ENCODE measurements at places on chromosomes 7 and 10.

- DNase-seq: no peak
Observed at GRCh38 chr7:79540592-79540991, 87.1 kb upstream of the MAGI2 start.

DNA sequence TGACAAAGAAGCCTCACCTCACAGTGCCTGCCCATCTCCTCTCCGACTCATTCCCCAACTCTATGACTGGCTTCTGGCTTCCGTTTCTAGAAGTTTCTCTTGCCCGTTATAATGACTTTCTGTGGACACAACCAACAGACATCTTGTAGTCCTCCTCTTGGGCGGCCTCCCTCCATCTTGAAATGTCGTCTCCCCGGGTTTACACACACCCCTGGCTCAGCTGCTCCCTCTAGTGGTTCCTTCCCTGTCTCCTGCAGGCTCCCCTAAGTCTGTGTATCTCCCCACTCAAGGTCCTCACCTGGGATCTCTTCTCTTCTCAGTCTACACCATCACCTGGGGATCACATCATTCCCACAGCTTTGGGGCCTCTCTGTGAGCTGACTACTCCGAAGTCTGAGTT lies 123.4 kb upstream of the NEBL start:
- DNase-seq: no peak

- DNase-seq: no peak
Observed at GRCh38 chr10:112915590-112916572, 34.2 kb upstream of the TCF7L2 start.

DNA sequence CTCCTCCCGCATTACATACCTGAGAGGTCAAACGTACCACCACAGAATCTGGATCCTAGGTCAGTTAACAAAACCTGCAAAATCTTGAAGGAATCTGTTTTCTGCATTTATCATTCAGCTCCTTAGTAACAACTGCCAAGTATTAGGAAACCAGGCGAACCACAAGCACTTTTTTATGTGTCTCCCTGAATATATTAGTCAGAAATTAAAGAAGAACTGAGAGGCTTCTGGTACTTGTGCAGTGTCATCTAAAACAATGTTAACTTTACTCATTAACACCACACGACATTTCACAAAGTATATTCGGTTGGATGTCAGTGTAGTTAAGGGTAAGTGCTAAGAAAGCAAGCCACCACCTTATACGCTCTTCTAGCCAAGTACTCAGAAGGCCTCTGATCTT lies 2.5 kb downstream of the CCDC6 start:
- DNase-seq: no peak

GRCh38 chr10:114332301-114333192 lies 71.8 kb downstream of the AFAP1L2 start:
- no peak for DNase-seq

GRCh38 chr7:131655866-131656265 lies 99.4 kb upstream of the PODXL start:
- DNase-seq: no peak

DNA sequence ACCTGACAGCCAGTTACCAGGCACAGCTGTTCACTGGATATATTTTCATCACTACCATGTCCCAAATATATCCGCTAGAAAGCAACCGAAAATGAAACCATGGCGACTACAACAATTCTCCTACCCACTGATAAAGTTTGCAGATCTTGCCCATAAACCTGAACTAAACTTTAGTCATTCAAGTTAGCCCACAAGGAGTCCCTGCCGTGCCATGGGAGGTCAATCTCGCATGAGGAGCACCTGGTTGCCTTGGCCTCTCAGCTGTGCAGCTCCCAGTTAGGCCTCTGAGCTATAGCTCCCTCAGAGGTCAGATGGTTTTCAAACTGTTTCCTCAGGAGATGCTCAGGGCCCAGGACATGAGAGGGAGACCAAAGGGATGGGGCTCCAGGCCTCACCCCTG lies 211.1 kb upstream of the RNF32 start:
- no peak for DNase-seq

DNA sequence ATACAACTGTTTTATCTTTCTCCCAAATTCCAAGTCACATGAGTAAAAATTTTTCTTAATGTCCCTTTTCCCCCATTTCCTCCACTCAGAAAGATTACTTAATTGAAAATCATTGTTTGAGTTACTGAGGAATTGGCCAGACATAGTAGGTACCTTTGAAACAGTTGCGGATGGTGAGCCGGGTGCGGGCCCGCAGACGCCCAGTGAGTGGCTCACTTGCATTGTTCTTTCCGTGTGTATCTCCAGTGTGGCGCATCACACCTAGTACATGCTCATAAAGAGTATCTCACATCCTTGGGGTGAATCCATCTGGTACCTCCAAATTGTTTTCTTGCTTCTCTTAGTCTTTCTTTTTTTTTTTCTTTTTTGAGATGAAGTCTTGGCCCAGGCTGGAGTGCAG lies 14.3 kb downstream of the TRRAP start:
- DNase-seq: no peak

DNA sequence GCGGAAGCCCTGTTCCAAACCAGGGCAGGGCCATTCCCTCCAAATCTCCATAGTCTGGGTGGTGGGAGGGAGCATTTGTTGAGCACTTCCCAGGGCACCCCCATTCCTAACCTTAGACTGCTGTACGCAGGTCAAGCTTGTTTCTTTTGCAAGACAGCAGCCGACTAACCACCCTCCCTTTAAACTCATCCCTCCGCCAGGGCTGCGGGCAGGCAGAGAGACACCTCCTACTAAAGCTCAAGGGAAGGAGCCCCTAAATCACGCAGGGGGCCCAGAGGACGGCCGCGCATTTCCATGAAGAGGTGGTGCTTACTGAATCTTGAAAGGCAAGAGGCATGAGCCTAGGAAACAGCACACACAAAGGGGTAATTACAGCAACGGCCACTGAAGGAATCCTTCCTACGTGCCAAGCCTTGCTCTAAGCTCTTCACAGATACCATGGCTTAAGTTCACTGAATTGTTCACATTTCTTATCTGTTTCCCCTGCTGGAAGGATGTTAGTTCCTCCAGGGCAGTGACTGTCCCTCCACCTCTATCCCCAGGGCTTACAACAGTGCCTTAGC lies 90.0 kb downstream of the PROSER2 start:
- DNase-seq: no peak

DNA sequence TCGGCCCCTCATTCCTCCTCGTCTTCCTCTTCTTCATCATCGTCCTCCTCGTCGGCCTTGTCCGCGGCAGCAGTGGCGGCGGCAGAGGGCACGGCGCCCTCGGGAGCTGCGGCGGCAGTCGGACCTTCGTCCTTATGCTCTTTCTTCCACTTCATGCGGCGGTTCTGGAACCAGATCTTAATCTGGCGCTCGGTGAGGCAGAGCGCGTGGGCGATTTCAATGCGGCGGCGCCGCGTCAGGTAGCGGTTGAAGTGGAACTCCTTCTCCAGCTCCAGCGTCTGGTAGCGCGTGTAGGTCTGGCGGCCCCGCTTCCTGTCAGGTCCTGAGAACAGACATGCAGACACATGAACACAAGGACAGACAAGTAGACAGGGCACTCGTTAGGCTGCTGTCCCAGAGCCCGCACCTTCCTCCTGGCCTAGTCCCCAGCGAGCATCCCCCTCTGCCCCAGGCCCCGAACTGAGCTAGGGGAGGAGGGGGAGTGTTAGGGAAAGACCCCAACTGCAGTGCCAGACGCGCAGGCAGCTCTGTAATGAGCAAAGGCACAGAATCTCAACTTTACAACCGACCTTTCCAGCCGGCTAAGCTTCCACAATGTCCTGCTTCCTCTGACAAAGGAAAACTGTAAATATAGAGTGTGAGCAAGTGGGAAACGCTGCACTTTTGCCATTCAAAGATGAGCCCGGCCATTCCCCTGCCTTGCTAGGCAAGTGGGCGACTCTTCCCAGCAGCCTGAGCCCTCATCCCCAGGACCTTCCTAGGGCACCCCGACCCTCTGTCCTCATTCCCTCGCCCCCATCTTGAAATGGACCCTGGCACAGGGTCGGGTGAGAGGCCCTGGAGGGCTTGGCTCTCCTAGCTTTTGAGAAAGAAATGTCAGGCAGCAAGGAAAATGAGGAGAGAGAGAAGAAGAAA lies 1.3 kb downstream of the HOXA7 start:
- no peak for DNase-seq

DNA sequence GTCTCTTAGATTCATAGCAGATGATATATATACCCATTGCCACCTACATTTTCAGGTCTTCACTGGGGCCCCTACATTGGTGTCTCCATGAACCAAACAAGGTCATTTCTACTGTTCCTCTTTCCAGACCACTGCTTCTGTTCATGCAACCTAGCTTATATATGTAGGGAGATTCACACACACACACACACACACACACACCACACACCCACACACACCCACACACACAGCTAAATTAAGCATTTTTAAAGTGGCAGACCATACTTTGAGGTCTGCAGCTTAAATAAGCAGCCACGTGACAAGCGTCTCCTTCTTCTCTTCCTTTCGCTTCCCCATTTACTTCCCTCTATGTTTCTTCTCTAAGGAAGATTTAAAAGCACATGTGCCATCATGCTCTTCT lies 70.0 kb upstream of the CC2D2B start:
- no peak for DNase-seq

- DNase-seq: no peak
Observed at GRCh38 chr10:87547734-87548311, 43.1 kb downstream of the MINPP1 start.

DNA sequence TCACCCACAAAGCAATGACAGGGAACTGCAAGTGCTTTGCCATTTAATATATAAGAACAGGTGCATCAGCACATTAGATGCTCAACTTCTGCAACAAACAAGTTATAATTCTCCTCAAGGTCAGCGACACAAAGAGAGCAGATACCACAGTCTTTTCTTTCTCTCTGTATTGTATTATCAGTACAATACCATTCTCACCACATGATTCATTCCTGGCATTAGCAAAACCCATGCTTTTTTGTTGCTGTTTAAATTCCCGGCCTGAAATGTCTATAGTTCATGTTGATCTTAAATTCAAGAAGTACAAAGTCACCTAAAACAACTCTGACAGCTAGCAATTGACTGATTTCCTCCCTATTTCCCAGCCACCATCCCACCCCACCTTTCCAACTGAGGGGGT lies 111.8 kb upstream of the FEZF1 start:
- no peak for DNase-seq

- DNase-seq: no peak
Observed at GRCh38 chr7:37344886-37345579, 103.6 kb downstream of the ELMO1 start.

GRCh38 chr7:41536873-41537665 lies 165.8 kb downstream of the INHBA start:
- DNase-seq: no peak

- no peak for DNase-seq
Observed at GRCh38 chr10:79433324-79434222, 11.9 kb downstream of the ZCCHC24 start.

- DNase-seq: no peak
Observed at GRCh38 chr7:142012825-142013511, 17.3 kb downstream of the MGAM start.

DNA sequence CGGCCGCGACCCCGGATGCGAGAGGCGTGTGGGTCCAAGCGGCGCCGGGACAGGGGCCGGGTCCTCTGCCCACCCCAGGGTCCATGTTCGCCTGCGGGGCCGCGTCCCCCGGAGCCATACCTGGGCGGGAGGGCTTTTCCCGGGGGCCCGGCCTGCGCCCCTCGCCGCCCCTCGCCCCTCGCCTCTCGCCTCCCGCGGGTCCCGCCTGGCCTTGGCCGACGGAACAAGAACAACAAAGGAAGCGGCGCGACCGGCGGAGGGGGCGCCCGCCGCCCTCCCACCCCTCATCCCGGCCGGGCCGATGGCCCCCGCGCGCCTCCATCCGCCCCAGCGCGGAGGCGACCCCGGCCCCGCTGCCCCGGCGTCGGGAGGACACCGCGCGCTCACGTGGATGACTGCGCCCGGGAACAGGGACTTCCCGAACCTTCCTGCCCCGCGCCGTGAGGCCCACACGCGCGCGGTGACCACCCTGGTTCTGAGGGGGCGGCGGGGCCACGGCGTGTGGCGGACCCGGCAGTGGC lies 348.2 kb downstream of the DNAJB6 start:
- no peak for DNase-seq

DNA sequence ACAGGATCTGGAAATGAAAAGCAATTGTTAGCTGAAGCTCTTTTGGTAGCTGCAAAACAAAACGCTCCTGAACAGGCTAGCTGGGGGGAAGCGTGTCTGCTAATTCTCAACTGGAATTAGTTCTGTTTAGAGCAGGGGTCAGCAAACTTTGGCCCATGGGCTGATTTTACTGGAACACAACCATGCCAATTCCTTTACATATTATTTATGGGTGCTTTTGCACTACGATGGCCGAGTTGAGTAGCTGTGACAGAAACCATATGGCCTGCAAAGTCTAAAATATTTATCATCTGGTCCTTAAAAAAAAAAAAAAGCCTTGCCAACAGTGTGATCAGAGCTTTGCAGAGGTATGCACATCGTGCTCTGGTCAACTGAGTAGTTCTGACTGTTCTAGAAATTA lies 108.4 kb upstream of the PDLIM1 start:
- DNase-seq: no peak

DNA sequence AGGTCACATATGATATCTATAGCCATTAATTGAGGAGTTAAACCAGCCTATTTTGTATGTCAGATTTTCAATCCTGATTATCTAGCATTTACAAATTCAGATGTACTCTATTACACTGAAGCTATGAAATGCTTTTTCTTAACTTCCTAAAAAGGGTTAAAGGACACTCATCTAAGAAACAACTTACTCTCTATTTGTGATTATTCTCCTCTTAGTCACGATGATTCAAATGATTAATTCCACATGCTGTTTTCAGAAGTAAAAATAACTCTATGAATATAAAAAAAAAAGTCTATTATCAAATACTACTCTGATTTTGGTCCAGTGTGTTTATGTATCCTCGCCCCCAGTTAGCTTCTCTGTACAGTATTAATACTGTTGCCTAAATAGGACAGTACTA lies 1199.9 kb downstream of the GATA3 start:
- no peak for DNase-seq

- DNase-seq: no peak
Observed at GRCh38 chr10:81026591-81026990, 488.9 kb downstream of the SH2D4B start.

GRCh38 chr7:115128154-115128553 lies 206.3 kb downstream of the MDFIC start:
- DNase-seq: no peak

GRCh38 chr7:143299840-143300239 lies 11.7 kb downstream of the CASP2 start:
- peak; percentile 19 for DNase-seq

DNA sequence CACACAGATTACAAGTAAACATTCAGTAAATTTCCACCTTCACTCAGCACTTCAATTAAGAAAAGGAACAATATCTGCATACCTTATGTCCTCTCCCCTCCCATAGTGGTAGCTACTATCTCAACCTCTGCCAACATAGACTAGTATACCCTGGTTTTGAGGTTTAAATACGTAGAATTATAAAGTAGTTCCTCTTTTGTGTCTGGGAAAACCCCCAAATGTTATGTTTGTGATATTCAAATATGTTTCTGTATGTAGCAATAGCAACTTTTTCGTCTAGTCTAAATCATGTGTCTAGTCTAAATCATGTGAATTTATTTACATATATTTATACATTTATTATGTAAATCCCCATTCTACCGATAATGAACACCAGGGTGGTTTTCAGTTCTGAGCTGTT lies 13.2 kb upstream of the CAMK2B start:
- no peak for DNase-seq

Data from activated CD4-positive, CD25-positive, alpha-beta regulatory T cell (primary cell).